ENCODE measurements at places on chromosomes 2 and 18.

- DNase-seq: no peak
These were observed 1154.9 kb upstream of the TMEFF2 start for GRCh38 chr2:193349642-193350041.

DNA sequence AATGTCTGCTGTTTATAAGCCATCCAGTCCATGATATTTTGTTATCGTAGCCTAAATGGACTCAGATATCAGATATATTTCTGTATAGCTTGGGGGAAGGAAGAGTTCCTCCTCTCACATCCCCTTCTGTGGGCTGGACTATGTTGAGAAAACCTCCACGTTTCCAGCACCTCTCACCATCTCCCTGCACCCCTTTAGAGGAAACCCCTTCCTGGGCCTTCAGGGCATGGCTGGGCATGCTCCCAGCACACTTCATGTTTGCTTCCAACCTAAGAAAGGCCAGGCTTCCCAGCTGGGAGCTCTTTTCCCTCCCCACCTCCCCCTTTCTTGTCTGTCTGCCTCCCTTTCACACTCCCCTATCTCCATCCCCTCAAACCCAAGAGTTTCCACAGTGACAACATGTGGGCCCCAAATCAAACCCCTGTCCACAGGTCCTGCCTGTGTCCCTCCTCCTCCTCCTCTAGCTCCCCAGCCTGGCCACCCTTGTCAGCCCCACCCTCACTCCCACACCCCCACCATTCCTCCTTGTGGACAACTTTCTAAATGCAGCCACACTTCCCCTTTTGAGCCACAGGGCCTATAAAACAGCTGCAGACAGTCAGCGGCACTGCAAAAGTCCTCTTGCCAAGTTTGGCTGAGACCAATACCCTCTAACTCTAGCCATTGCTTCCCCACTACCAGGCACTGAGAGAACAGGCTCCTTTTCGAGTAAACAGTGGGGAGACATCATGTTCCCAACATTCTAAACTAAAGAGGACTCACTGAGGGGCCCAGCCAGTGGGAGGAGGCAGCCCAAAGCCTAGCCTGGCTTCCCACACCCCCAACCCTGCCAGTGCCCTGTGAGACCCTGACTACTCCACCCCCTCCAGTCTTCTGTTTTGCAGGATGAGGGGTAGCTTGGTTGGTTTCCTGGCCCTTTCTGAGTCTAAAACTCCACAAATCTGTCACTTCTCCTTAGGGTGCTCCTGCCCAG lies 120.5 kb downstream of the ZFP36L2 start:
- no peak for DNase-seq

DNA sequence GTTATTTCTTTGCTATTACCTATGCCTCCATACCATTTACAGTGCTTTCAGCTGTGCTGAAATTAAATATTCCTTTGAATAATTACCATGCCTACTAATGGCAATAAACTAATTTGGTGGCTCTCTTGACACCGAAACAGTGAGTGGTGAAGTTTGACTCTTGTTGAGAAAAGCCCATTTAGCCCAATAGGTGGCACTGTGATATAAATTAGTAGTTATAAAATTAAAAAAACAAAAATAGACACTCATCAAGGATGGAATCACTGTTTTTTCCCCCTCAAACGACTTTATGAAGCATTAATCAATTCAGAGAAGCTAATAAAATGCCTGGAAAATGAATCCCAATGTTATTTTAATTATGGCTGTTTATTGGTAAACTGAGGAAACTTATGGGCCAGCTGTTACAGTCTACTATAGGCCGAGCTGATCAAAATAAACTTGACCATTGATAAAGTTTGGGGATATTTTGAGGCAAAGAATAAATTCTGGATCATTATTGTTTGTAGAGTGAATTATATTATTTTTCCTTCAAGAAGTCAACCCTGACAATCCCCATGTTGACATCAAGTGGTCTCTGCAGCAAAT lies 339.6 kb downstream of the TRIB2 start:
- no peak for DNase-seq

DNA sequence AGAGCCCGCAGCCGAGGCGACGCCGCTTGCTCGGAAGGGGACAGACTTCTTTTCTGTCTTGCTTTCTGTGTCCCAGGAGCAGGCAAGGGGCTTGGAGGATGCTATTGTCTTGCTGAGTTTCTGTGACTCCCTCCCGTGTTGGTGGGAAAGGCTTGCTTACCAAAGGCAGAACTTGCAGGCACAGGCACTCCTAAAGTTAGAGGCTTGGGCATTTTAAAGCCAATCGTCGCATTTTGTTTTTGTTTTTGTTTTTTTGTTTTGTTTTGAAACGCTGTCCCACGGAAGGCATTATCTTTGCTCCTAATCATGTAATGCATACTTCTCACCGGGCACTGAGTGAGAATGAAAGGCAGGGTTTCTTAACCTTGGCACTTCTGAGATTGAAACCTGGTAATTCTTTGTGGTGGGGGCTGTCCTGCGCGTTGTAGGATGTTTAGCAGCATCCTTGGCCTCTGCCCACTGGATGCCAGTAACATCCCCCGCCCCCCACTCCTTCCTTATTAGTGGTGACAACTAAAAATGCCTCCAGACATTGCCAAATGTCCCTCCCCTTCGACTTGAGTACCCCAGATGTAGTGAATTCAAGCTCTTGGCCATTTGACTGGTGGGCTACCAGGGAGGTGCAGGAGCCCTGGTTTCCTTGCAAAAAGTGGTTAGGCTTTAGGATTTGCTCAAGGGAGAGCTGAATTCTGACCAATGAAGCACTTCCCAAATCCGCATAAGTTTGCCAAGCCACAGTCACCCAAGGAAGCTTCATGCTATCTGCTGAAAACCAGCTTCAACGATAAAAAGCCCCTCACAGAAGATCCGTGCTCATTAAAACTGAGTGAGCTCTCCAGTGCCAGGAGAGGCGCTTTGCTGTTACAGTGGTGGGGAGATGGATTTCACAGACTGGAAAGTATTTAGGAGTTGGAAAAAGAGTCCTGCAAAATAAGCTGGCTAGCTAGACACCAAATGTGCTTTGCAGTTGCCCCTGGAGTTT lies 1.2 kb downstream of the ANTXR1 start:
- no peak for DNase-seq

DNA sequence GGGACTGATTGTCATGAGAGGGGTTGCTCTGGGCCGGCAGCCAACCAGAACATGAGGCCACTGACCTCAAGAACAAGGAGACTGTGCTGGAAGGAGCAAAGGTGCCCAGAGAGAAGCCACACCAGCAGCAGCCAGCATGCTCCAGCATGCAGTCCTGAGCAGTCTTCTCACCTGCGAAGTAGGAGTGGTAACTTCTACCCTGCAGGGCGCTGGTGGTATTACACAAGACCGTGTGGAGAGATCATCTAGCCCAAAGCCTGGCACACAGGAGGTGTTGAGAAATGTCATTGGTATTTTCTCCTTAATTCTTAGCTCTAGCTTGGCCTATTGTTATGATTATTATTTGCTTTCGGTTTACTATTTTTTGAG lies 132.7 kb downstream of the TSN start:
- DNase-seq: no peak

DNA sequence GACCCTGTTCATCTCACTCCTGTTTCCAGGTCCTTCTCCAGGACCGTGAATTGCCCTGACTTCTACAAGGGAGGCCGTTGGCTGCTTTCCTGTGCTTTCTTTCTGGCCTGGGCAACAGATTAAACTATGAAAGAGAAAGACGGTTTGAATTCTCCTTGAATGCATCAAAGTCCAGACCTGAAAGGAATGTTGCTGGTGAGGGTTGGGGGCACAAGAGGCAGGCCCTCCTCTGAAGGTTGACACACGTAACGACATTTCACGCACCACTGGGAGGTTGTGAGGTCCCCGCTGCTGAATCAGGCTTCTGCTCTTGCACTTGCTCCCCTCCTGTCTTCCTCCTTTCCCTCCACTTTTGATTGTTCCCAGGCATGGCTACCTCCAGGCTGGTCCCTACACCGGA lies 141.9 kb downstream of the CYRIA start:
- DNase-seq: no peak

- DNase-seq: peak; percentile 67
These were observed at the start of gene METAP1D for GRCh38 chr2:171999604-172000469. Gene METAP1D, plus strand, starts transcription at chr2:171999953. Its CDS starts 17 bp downstream, at chr2:171999970.

- DNase-seq: no peak
These were observed 13.0 kb downstream of the IL37 start for GRCh38 chr2:112923967-112924338.
